ENCODE measurements at places on chromosomes 1 and 21.

GRCh38 chr1:152654110-152654509, 9.1 kb upstream of the LCE2D start:
- DNase-seq = no peak

GRCh38 chr1:53327182-53327913, 522 bp downstream of the LRP8 start:
- DNase-seq = no peak

DNA sequence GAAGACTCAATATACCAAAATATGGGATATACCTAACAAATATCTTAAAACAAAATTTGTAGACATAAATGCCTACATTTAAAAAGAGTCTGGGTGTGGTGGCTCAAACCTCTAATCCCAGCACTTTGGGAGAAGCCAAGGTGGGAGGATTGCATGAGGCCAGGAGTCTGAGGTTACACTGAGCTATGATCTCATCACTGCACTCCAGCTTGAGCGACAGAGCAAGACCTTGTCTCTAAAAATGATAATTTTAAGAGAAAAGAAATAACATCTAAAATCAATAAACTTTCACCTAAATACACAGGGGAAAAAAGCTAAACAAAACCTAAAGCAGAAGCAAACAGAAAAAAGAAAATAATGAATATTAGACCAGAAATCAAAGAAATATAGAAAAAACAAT, 102.7 kb upstream of the PBX1 start:
- DNase-seq = no peak

GRCh38 chr21:34008618-34009017, 64.8 kb upstream of the MRPS6 start:
- no peak for DNase-seq

GRCh38 chr1:229641306-229641705, 15.3 kb downstream of the URB2 start:
- no peak for DNase-seq

DNA sequence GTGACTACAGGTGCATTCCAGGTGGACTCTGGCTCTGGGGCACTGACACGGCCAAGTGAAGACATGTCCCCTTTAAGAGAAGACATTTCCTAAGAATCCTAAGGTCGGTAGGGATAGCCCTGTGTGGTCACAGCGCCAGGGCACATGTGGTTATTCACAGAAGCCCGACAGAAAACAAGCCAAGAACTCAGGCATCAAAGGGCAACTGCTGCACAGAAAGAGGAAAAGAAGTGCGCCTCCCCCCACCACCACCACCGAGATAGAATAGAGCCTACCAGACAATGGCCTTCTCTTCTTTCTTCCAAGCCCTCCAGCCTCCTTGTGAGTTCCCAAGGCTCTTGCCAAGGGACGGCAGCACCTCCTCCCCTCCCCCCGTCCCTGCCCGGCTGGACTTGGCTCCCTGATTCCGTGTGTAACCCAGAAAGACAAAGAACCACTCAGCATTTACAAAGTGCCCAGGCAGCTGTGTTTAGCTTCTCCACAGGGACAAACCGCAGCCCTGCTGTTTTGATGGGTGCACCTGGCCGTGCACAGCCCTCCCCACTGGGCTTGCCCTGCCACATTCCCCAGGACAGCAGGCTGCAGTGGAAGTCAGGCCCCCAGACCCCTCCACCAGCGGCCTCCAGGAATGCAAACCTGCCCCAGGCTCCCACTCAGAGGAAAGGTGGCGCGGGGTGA, 30.2 kb downstream of the TMPRSS2 start:
- no peak for DNase-seq

DNA sequence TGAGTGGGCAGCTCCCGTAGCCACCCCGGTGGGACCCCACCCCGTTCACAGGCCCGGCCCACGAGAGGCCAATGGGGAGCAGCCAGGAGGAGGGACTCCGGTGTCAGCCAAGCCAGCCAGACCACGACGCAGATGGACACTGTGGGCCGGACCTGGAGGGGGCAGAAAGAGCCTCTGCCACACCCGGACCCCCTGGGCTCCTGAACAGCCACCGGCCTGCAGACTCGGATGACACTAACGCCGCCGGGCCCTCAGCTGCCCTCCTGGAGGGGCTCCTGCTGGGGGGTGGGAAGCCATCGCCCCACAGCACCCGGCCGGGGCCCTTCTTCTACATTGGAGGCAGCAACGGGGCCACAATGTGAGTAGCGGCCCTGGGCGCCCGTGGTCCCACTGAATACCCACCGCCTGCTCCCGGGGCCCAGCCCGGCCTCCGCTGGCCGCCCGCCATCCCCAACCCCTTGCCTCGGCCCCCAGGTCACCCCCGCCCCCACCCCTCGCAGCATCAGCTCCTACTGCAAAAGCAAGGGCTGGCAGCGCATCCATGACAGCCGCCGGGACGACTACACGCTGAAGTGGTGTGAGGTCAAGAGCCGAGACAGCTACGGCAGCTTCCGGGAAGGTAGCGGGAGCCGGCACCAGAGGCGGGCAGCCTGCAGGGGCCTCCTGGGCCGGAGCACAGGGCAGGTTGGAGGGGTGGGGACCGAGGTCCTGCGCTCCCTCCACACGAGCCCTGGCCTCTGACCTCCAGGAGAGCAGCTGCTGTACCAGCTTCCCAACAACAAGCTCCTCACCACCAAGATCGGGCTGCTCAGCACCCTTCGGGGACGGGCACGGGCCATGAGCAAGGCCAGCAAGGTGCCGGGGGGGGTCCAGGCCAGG, 6.5 kb downstream of the TTLL10 start:
- no peak for DNase-seq

DNA sequence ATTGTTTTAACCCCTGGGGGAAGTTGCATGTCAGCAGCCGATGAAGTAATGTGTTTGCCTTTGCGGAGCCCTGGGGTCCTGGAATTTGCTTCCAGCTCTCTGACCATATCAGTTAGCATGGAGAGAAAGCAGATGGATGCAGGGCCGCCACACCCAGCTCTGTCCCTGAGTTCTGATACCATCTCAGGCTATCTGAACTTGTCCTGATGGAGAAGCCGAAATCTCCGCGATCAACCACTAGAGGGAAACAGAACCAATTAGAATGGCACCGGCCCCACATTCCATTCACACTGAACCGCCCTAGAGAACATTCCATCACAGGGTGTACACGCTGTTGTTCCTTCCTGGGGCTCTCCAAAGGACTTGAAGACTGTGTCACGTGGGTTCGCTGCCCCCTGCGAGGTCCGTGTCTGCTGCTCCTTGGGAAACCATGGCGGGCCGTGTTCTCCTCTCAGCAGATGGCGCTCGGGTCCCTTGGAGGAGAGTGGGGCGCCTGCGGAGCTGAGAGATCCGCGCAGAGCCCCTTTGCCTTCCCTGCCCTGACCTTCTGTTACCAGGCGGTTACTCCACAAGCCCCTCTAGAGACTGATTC, 75.4 kb downstream of the ABCA4 start:
- peak; percentile 48 for DNase-seq

- no peak for DNase-seq
Observed at GRCh38 chr1:29592731-29593130, 356.4 kb downstream of the PTPRU start.

DNA sequence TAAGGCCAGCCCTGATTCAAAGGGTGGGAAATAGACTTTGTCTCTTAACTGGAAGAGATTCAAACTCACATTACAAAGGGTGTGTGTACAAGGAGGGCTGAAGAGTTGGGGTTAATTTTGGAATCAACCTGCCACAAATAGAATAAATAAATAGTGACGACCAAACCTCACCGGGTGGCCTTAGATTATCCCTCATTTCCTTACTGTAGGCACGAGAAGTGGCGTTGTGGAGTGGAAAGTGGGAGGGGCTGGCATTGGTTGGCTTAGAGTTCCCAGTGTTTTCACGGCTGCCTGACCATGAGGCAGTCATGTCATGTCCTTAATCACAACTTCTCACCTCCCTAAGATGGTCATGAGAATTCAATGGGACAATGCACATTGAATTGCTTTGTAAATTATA, 21.3 kb upstream of the RUNX1 start:
- DNase-seq = no peak

GRCh38 chr1:110541906-110542395, 23.0 kb upstream of the KCNA10 start:
- no peak for DNase-seq

DNA sequence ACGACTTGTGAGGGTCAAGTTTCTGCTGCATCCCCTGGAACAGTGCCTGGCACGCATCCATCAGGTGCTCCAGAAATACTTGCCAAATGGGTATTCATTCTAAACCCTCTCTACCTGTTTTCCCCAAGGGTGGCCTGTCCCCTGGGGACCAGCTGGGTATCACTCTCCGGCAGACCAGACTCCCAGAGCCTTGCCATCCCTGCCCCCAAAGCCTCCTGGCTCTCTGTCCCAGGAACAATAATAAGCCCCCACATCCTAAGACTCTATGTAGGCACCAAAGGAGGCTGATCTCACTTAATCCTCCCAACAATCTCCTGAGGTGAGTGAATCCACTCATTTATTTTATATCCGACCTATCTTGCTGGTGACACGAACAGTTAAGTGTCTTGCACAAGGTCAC, 96.7 kb downstream of the MRPL37 start:
- peak; percentile 69 for DNase-seq

- DNase-seq = no peak
Observed at GRCh38 chr1:50420689-50421365, 2.4 kb downstream of the DMRTA2 start.

DNA sequence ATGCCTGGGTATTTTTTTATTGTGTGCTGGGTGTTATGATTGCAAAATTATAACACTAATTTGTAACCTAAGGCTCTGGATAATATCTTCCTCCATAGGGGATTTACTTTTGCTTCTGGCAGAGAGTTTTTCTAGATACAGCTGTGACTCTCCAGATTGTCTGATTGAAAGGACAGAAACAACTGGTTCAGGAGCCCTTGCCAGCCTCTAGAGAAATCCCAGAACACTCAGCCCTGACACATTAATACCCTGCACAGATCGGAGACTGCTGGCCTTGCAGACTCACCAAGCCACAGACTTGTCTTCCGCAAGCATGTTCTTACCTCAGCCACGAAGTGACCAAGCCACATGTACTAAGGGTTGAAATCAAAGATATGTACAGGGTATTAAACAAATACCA, 10.7 kb downstream of the C1orf146 start:
- no peak for DNase-seq

DNA sequence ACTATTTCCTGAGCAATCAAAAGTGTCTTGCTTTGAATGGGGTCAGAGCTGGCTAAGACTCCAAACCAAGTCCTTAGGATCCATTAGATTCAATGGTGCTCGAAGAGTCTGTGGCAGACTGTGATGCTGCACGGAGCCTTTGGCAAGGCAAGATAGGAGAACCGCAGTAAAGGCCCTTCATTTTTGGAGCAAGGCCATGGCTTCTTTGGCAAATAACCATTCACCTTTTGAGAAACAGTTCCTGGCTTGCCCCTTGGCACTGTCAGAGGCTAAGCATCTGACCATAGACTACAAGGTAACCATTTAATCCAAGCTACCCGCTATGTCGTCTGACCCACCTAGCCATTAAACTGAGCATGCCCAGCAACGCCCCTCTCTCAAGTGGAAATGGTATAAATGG, 45.2 kb downstream of the EDN2 start:
- DNase-seq = no peak

GRCh38 chr1:200072636-200073285, 45.3 kb downstream of the NR5A2 start:
- DNase-seq = no peak

- no peak for DNase-seq
Observed at GRCh38 chr1:95829556-95829955, 595.5 kb downstream of the RWDD3 start.

DNA sequence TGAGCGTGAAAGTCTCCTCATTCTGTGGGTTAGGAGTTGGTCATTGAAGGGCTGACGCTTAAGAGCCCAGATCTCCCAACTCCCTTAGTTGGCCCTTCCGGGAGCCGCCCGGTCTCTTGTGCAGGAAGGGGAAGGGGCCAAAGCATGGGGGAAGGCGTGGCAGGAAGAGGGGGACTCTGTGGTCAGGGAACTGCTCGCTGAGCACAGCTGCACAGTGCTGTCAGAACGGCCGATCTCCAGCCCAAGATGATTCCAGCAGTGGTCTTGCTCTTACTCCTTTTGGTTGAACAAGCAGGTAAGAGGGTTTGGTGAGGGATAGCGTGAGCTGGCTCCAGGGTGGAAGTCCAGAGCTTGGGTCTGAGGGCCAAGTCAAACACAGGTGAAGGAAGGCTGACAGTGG, at the start of gene FCER1G:
Gene FCER1G, plus strand, starts transcription at position 220 of the 400 bp plus-strand sequence. Its CDS starts 27 bp downstream, at position 247.
- DNase-seq = no peak

DNA sequence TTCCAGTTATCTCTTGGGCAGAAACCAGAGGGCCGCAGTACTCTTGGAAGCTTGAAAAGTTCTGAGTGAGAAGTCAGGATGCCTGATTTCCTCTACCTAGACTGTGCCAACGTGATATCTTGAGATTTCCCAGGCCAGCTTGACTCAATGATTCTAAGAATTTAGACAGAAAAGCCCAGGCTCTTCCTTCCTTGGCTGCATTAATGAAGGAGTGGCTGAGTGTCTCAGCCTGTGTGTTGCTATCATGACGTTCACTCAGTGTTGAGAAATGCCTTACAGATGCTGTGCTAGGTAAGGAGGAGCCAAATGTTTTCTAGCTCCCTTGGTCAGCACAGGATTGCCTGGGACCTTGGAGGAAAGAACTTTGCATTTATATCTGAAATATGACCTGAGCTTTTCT, 454.1 kb upstream of the USP24 start:
- no peak for DNase-seq

- DNase-seq = no peak
Observed at GRCh38 chr1:244350027-244350426, 101.7 kb downstream of the ADSS2 start.

DNA sequence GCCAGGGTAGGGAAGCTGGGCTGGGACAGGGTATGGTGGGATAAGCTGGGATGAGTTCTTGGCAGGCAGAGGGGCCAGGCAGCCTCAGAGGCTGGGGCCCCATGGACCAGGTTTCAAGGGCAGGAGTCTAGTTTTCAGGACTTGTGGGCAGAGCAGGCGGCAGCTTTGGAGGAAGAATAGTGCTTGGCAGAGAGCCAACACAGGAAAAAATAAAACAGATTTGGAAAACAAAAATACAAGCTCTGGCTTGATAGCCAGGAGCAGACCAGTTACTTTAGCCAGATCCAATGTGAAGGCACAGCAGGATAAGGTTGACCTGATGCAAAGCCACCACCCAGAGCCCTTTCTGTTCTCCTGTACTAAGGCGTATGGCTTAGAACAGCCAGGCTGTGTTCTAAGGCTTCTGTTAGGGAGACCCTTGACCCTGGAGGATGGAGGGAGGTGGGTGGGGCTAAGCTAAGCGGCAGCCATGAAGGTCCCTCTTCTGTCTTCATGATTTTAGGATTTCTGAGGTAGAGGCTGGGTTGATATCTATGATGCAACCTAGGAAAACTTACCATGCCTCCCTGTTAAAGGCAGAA, 5.5 kb downstream of the TRAF5 start:
- DNase-seq = no peak

DNA sequence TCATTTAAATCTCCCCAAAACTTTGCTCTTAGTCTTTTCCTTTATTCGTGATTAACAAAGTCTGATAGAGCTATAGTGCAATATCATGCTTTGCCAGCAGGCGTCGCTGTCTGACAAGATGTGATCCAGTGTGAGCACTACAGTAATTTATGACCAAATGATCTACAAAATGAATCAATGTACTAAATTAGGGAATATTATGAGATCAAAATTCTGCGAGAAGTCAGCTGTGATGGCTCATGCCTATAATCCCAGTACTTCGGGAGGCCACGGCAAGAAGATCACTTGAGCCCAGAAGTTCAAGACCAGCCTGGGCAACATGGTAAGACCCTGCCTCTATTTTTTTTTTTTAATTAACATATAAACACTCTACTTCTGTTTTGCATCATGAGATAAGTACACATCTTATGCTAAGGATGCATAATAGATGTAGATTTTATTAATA, 3.6 kb upstream of the SPSB1 start:
- no peak for DNase-seq

GRCh38 chr1:234779160-234779538, 169.2 kb upstream of the IRF2BP2 start:
- no peak for DNase-seq

Data from NCI-H524 treated with DMSO at 0.1 percent for 48 hours (cell line).